ENCODE measurements at places on chromosomes 1 and 21.

GRCh38 chr1:39001516-39002421 is 10.7 kb downstream of the AKIRIN1 start:
- no peak for DNase-seq

- DNase-seq: peak; percentile 31
Observed at GRCh38 chr1:117512728-117513321, 93.0 kb upstream of the TENT5C start.

DNA sequence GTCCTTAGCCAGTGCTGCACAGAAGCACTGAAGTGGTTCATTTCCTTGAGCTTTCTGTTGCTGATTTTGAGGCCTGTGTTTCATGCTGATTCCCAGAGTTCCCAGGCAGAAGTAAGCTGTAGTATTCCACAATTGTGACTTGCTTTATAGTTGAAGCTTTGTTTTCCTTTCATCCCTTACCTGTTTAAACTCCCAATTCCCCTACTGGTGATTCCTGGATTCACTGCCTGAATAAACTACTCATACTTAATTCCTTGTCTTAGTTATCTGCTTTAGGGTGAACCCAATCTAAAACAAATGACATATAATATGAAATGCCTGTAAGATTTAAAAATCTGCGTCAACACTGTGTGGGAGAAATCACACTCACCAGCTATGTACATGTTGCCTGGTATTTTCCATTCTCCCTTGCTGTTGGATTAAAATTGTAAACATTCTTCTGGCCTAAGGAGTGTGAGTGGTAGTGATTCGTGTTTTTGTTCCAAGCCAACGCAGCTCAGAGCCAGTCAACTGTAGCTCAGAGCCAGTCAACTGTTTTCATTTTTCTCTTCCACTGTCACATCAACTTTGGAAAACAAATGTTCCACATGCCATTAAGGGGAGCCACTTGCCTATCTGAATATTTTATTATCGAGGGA is 879.4 kb downstream of the MRPL39 start:
- no peak for DNase-seq

DNA sequence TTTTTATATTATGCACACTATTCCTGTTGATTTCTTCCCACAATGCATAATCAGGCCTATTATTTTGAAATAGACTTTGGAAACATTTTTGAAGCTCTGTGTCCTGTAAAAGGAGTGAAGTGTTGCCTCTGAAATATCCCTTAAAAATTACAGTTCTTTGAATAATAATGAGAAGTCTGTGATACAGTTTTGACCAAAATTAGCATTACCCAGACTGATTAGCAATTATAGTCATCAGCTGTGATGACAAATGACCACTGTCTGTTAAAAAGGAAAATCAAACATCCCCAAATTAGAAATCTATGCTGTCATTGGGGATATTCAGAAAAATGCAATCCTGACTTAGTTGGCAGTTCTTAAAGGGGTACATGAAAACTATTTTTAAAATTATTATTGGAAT is 63.7 kb downstream of the PTGS2 start:
- DNase-seq: no peak

- DNase-seq: peak; percentile 99
Observed at GRCh38 chr1:174247472-174247871, 88.2 kb downstream of the RABGAP1L start.

GRCh38 chr1:112699425-112700144 is 7.3 kb downstream of the RHOC start:
- no peak for DNase-seq

Data from NCI-H526 (cell line).